ENCODE measurements at places on chromosomes 16 and 17.
A peak's percentile ranks its signal among the peaks of the same experiment; 100 is the strongest.

- no peak for DNase-seq
These were observed 134.8 kb upstream of the TP53TG3C start for GRCh38 chr16:33059206-33059605.

GRCh38 chr16:637081-638018 lies 1.2 kb upstream of the METTL26 start:
- no peak for DNase-seq

GRCh38 chr17:58005728-58006559 lies 1.1 kb downstream of the SRSF1 start:
- DNase-seq = no peak

DNA sequence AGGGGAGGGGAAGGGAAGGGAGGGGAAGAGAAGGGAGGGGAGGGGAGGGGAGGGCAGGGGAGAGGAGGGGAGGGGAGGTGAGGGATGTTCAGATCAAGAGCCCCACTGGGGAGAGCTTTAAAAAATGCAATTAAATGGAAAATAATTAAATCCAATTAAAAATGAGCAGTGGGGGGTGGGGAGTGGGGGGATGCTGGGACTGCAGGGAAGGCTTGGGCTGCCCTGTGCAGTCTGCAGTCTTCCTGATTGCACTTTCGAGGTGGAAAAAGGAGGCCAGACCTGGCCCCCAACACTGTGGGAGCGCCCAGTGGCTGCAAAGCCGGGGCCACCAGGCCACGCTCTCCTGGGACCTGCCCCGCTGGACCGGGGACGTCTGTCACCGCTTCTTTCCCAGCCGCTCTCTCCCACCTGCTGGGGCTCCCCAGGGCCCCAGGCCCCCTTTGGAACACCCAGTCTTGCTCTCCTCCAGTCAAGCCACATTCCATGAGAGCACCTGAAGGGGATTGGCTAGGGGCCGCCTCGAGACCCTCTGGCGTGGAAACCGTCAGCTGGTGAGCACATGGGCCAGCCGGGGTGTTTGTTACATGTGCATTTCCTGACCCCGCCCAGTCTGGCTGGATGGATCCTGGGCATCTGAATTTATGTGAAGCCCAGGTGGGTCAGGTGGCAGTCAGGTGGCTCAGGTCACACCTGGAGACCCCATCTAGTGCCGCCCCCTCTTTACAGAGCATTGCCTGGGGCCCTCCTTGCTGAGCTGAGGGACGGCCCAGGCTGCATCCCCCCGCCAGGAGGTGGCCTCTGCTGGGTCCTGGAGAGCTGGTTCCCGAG lies 37.6 kb upstream of the CBFA2T3 start:
- no peak for DNase-seq

- DNase-seq = peak; percentile 96
These were observed 16.0 kb upstream of the OR1F1 start for GRCh38 chr16:3171855-3172593.

- DNase-seq = peak; percentile 30
These were observed 439.1 kb downstream of the XYLT1 start for GRCh38 chr16:17031484-17032268.

DNA sequence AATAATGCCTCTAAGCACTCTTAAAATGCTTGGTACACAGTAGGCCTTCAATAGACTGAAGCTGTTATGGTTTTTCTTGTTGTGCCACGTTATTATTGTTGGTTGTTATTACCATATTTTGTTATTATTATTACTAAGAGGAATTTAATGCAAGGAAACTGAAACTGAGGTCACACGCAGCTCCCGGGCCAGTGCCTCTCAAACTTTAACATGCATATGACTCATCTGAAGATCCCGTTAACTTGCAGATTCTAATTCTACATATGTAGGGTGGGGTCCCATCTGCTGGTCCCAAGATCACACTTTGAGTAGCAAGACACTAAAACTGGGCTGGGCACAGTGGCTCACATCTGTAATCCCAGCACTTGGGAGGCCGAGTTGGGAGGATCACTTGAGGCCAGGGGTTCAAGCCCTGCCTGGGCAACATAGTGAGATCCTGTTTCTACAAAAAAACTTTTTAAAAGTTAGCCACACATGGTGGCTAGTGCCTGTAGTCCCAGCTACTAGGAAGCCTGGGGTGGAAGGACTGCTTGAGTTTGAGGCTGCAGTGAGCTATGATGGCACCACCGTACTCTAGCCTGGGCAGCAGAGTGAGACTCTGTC lies 888 bp downstream of the ACSM5 start:
- peak; percentile 5 for DNase-seq

Measured in HT1080 (cell line).